NCI-H1092 treated with DMSO at 0.1 percent for 48 hours (cell line): ENCODE measurements at places on chromosomes 3 and 15.

DNA sequence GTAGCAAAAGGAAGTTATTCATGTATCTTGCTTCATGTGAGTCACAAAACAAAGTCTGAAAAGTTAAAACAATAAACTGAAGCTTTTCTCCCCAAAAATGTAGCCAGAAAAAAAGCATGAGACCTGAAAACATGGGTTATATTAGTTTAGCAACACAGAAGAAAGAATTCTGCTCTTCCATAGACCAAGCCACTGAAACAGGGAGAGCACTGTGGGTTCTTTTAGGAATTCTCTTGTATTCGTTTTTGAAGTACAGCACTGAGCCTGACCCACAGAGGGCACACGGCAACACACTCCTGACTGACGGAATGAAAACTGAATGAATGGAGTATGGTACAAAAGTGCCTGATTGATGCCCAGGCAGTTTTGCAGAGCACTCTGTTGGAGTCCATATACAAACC, 66.6 kb downstream of the TM4SF4 start:
- DNase-seq: no peak

GRCh38 chr3:78742491-78742890, 1025.3 kb downstream of the ROBO1 start:
- DNase-seq: no peak

DNA sequence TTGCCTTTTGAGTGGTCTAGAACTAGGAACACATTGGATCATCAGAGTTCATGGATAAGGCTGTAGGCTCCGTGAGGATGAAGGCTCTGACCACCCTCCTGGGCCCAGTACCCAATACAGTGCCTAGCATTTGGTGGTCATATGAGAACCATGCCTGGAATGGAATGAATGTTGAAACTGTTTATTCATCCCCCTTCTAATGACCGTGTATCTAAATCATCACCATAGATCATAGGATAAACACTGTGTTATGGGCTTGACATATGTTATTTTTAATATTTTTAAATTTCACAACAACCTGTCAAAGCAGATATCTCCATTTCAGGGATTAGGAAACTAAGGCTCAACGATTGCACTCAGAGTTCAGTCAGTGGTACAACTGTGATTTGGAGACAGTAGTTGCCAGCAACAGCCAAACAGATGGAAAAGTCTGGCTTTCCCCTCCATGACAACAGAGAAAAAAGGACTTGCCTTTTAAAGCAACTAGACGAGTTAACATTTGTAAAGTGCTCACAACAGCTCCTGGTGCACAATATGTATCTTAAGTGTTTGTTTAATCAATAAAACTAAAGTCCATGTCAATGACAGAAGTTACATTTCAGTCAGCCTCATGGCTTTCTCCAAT, 89.6 kb downstream of the TMEM266 start:
- no peak for DNase-seq

GRCh38 chr15:28185148-28185895, 86.2 kb upstream of the OCA2 start:
- DNase-seq: no peak

DNA sequence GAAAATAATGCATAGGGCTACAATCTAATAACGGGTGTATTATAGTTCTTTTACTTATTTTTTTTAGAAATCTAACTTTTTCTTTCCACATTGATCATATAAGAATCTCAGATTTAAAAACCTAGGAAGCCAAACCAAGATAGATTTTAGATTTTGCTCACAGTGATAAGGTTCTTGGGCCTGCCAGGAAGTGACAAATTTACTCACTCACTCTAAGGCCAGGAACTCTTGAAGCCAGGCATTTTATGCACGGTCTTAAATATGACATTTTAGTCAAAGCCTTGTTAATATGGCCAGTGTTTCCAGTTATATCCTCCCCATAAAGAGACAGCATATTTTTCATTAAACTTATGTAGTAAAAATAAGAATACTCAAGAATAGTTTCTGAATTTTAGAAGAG, 271.4 kb downstream of the SQOR start:
- no peak for DNase-seq

- DNase-seq: no peak
These were observed 101.4 kb upstream of the LRIG1 start for GRCh38 chr3:66602237-66602636.

- DNase-seq: no peak
These were observed 33.0 kb upstream of the ANKDD1A start for GRCh38 chr15:64878705-64879104.

GRCh38 chr3:179603831-179604230, 607 bp downstream of the MRPL47 start:
- no peak for DNase-seq

GRCh38 chr3:30308131-30308530, 298.3 kb upstream of the TGFBR2 start:
- DNase-seq: no peak

GRCh38 chr3:188507244-188507720, 353.3 kb downstream of the LPP start:
- DNase-seq: no peak

- DNase-seq: no peak
These were observed 45.4 kb upstream of the TMC3 start for GRCh38 chr15:81419332-81419943.

DNA sequence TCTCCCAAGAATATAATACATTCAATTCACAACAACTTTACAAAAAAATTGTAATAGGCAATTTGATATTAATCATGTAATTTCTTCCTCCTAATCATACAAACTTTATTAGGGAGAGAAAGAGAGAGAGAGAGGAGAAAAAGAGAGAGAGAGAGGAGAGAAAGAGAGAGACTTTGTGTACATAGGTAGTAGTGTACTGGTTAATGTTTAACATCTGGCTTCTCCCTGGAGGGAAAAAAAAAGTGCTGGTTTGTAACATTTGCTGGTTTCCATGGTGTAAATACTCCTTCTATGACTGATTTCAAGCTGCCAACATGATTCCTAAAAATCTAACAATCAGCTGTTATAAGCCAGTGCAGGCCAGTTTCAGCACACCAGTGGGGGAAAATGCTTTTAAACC, 98.0 kb upstream of the ARHGEF26 start:
- no peak for DNase-seq

GRCh38 chr3:146152834-146153233, 8.2 kb downstream of the PLOD2 start:
- DNase-seq: no peak

GRCh38 chr3:112302881-112303763, 9.1 kb upstream of the SLC9C1 start:
- peak; percentile 44 for DNase-seq

GRCh38 chr3:194688200-194688740, 2.6 kb downstream of the FAM43A start:
- no peak for DNase-seq

GRCh38 chr3:5017925-5018531, 38.8 kb downstream of the BHLHE40 start:
- DNase-seq: no peak

DNA sequence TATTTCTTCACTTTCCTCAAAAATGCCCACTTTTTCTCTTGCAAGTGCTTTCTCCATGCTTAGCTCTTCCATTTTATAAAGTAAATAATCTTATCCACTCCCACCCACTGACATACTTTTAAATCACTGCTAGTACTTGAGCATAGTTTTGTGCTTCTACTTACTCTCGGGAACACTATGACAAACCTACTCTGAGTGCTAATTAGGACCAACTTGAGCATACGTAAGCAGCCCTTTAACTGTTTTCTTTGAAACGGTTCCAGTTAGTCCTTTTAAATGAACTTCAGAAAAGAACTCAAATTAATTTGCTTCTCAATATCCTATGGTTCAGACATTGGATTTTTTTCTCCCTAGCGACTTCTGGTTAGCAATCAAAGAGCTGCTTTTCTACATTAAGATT, 280.0 kb upstream of the SOX2 start:
- no peak for DNase-seq

GRCh38 chr15:100531823-100532327, 3.1 kb upstream of the CERS3 start:
- DNase-seq: peak; percentile 0

- DNase-seq: peak; percentile 16
These were observed 961 bp downstream of the HAPLN3 start for GRCh38 chr15:88894348-88894818.

DNA sequence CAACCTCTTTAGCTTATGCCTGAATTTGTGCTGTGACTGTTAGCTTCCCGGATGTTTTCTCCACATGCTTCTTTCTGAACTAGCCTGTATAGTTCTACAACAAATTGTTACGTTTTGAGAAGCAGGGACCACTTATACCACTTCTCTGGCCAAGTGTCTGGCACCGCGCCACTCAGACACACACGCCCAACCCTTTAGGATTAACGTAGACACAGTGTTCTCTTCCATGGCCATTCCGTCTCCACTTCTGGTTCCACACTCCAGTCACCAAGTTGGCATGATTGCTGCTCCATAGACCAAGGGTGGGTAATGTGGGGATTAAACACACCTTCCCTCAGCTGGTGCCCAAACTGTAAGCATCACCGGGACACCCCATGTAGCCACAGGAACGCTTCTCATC, 755 bp upstream of the TMEM108 start:
- no peak for DNase-seq

DNA sequence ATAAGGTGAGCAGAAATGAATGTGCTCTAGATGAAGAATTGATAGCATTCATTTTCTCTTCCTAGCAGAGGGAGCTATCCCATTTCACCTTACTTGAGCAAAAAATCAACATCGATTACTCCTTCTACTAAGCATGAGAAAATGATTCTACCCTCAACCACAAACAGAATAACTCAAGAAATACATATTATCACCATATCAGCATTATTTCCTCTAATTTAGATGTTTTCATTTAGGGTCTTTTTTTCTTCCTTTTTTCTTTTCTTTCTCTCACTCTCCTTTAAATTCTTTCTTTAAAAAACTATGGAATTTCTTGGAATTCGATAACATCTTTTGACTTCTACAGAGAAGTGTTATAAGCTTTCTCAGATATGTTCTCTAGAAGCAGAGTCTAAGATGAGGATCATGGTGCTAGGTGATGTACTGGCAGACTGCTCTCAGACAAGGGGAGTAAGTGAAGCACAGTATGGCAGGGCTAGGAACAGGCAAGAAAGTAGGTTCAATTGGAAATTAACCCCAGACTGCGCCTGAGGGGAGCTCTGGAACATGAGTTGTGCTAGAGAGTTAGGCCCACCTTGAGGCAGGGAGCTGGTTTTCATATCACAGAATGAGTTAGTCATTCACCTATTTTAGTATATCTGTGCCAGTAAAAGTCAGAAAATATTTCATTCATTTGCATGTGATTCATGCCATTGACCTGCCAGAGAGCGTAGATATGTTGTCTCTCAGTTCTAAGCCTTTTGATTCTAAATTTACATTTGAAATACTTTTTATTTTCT, 279.2 kb upstream of the KCNH8 start:
- no peak for DNase-seq

DNA sequence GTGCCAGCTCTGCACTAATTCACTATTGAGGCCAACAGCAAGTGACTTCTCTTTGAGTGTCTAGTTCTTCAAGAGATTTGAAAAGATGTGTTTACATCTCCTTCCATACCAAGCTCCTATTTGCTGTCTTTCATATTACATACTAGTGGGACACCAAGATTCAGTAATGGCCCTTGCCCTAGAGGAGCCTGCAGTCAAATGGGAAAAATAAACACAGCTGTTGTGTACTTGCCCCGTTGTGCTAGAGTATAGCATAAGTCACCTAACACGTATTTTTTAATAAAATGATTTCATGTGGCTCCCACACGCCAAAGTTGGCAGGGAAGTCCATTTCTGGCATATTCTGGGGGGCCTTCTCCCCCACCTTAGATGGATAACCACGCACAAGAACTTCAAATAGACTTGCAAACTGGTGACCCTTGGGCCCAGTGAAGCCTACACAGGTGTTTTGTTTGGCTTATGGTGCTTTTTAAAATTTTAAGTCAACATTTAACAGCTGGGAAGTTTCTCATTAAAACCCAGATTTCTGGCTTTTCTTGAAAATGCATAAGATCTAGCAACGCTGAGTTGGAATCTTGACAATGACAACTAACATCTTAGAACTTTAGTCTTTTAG, 95.3 kb upstream of the LPP start:
- no peak for DNase-seq

GRCh38 chr3:181354140-181354539, 357.6 kb upstream of the SOX2 start:
- DNase-seq: no peak

- DNase-seq: peak; percentile 22
These were observed 605 bp downstream of the DCUN1D1 start for GRCh38 chr3:182979674-182980191.

DNA sequence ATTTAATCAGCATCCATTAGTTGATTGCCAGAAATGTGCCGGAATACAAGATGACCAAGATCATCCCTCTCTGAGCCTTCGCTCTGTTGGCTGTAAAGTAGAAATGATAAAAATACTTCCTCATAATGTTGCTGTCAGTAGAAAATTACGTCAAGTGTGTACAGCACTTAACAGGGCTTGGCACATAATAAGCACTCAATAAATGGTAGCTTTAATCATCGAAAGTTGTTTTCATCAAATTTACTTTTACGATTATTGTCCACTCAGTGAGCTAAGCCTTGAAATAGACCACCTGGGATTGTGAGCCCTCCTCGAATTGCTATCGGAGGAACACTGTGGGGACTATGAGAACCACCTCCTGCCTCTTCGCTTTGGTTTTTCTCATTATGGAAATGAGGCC, 301.3 kb upstream of the TPRG1 start:
- no peak for DNase-seq

- no peak for DNase-seq
These were observed 11.4 kb upstream of the HTR3E start for GRCh38 chr3:184085389-184085852.

- no peak for DNase-seq
These were observed 57.2 kb upstream of the RGMA start for GRCh38 chr15:93146196-93146595.

- peak; percentile 43 for DNase-seq
These were observed 56.9 kb downstream of the CYP19A1 start for GRCh38 chr15:51281368-51281967.

- no peak for DNase-seq
These were observed 623.5 kb upstream of the TBL1XR1 start for GRCh38 chr3:177820683-177821316.

GRCh38 chr3:64650096-64650622, 37.6 kb downstream of the ADAMTS9 start:
- DNase-seq: no peak

GRCh38 chr3:59126446-59126845, 76.6 kb upstream of the CFAP20DC start:
- no peak for DNase-seq

GRCh38 chr3:38477057-38477820, 18.9 kb upstream of the EXOG start:
- no peak for DNase-seq

- no peak for DNase-seq
These were observed 181.4 kb downstream of the GAP43 start for GRCh38 chr3:115804713-115805119.
